ENCODE measurements at places on chromosomes 7 and 10.

- DNase-seq = no peak
Observed at GRCh38 chr10:112658900-112659638, 212.1 kb downstream of the VTI1A start.

- no peak for DNase-seq
Observed at GRCh38 chr7:155948845-155949244, 136.6 kb upstream of the SHH start.

- no peak for DNase-seq
Observed at GRCh38 chr7:33339074-33339790, 209.9 kb downstream of the BBS9 start.

GRCh38 chr10:42753126-42753506, 29.5 kb upstream of the BMS1 start:
- peak; percentile 70 for DNase-seq

- no peak for DNase-seq
Observed at GRCh38 chr7:44331682-44332081, 6.3 kb upstream of the CAMK2B start.

- no peak for DNase-seq
Observed at GRCh38 chr10:87750817-87751216, 67.2 kb downstream of the ATAD1 start.

DNA sequence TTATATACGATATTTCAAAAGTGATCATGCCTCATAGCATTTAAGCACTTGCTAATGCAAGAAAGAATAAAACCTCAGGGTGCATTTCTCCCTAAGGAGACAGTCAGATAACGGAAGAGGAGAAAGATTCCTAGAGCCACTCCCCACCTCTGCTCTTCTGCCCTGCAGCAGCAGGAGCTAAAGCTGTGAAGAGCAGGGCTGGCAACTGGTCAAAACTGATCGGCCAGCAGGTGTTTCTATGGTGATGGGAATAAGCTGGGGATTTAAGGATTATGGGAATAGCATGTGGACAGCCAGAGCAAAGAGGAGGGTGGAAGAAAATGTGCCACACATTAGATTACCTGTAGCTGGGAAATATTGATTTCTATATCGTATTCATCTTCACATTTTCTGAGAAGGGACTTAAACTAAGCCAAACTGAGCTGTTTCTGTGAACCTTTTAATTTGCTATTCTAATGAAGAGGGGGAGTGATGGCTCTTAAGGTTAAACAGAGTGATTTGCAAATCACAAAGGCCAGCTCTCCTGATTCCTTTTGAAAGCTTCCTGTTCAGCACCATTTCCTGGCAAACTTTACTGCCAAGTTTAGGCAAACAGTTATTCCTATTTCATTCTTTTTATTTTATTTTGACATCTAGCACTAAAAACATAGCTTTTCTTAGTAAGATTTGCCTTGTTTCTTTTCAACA, 268.9 kb upstream of the PFKP start:
- DNase-seq = no peak

DNA sequence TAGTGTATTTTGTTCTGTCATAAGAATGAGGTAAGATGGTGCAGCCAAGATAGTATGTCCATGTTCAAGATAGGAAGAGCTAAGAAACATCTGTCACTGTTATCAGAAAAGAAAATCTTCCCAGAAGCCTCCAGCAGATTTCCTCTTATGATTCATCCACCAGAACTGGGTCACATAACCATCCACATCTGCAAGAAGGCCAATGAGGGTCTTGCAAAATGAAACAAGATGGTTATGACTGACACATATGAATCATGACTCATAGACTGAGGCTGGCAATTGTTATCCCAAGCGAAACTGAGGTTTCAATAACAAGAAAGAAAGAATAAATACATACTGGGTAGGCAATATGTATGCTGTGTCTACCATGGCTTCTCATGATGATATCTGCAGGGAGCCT, 30.3 kb downstream of the CCNJ start:
- no peak for DNase-seq

DNA sequence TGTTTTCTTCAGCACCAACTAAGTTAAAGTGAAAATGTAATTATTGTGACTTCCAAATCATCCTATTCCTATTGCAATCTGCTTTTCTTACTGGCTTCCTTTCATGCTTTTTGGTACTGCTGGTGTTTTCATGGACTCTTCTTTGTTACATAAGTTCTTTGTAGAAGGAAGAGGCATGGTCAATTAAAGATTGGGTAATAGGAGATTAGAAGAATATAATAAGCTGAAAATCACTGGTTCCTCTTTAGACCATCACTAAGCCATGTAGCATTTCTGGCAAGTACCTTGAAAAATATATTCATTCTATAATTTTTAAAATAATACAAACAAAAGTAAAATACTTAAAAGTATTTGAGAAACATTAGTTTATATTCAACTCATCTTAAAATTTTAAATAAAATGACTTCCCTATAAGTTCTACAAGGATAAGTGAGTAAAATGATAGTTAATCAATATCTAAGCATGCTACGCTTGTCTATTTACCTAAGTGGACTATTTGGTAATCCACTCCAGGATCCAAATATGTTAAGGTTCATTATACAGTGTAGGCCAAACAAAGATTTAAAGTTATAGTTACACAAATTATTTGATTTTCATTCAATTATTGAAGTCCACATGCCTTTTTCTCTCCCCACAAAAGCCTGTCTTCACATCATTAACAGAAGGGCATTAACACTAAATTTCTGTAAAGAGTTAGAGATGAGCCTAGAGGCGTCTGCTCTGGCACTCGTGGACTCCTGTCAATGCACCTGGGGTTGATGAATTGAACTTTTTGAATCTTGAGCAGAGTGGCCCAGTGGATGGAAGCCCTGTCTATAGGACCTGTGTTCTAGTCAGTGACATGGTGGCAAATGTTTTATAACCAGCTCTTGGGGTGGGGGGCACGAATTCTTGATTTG, 408.1 kb downstream of the INHBA start:
- DNase-seq = no peak

- no peak for DNase-seq
Observed at GRCh38 chr7:46146454-46147255, 225.6 kb upstream of the IGFBP3 start.

- DNase-seq = no peak
Observed at GRCh38 chr10:35153716-35154115, 27.1 kb downstream of the CREM start.

DNA sequence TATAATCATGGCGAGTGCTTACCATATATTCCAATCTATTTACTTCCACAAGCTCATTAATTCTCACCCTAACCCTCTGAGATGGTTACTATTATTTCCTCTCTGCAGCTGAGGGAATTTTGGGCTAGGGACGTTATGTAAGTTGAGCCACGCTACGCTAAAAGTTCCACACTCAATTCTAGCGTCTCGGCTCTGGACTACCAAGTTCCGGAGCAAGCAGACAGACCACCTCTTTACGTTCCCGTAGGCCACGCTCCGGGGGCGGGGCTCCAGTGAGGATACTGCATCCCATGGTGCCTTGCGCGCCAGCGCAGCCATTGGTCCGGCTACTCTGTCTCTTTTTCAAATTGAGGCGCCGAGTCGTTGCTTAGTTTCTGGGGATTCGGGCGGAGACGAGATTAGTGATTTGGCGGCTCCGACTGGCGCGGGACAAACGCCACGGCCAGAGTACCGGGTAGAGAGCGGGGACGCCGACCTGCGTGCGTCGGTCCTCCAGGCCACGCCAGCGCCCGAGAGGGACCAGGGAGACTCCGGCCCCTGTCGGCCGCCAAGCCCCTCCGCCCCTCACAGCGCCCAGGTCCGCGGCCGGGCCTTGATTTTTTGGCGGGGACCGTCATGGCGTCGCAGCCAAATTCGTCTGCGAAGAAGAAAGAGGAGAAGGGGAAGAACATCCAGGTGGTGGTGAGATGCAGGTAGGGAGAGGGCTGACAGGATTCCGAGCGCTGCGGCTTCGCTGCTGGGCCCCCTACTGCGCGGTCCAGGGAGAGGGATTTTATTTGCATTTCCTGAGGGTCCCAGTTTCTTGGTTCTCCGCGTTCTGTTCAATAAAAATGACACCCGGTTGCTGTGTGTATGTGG, at the start of gene KIF11:
KIF11 (plus strand) TSS at position 370 of the 858 bp plus-strand sequence; CDS start at position 616, 246 bp downstream.
- peak; percentile 95 for DNase-seq

GRCh38 chr7:116177009-116177408, 33.3 kb upstream of the TES start:
- no peak for DNase-seq

- DNase-seq = no peak
Observed at GRCh38 chr7:137243741-137244140, 99.8 kb downstream of the PTN start.

DNA sequence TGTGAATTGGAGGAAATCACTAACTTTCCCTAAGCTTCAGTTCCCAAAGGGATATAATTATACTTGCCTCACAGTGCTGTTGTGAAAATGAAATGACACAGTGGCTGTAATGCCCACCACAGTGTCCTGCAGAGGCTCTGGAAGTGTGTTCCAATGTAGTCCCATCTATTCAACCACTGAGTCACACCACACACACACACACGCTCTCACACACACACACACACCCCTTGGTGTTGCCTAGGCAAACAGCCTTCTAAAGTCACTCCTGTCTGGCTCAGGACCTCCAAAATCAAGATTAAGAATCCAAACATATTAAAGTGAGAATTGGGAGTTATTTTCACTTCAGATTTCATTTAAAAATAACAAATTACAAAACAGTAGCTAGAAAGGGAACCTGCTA, 73.3 kb downstream of the NRCAM start:
- DNase-seq = no peak

- DNase-seq = no peak
Observed at GRCh38 chr7:34208878-34209621, 303.7 kb downstream of the BMPER start.

DNA sequence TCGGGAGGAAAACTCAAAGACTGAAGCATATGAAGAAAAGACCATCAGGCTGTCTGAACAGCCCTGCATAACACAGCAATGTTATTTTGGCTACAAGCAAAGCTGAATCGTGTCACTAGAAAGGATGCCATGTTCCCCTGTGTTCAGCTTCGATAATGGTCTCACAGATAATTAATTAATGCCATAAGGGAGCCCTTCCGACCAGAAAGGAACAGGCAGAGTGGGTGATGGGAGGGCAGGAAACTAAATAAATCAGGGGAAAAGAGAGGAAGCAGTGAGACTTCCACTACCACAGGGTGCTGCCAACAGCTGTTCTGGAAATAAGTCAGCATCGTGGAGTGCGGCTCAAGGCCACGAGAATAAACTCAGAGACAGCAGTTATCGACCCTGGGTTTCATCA, 3.2 kb downstream of the PTPRN2 start:
- DNase-seq = no peak

- DNase-seq = no peak
Observed at GRCh38 chr7:108424013-108424412, 32.2 kb downstream of the NRCAM start.

DNA sequence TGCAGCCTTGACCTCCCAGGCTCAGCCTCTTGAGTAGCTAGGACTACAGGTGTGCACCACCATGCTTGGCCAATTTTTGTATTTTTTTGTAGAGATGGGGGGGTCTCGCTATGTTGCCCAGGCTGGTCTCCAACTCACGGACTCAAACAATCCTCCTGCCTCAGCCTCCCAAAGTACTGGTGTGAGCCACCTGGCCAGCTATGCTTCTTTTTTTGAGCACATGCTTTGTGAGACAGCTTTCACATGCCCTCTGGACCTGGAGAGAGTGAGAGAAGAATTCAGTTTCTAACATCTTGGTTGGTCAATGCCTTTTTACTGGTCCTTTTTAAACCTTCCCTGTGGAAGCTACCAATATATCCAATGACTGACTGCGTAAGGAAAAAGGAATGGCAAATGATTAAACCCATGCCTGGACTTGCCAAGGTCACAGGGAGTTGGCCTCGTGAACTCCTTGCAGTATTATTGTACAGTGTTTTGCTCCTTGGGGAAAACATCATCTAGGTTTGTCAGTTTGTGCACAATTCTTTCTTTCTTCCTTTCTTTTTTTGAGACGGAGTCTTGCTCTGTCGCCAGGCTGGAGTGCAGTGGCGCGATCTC, 6.2 kb upstream of the FOXK1 start:
- DNase-seq = no peak
